ENCODE measurements at places on chromosomes 5 and 9. TPM values are rescaled to one million over a fixed set of nuclear protein-coding genes. Genes with fewer than 3 reads are reported as not detected.

DNA sequence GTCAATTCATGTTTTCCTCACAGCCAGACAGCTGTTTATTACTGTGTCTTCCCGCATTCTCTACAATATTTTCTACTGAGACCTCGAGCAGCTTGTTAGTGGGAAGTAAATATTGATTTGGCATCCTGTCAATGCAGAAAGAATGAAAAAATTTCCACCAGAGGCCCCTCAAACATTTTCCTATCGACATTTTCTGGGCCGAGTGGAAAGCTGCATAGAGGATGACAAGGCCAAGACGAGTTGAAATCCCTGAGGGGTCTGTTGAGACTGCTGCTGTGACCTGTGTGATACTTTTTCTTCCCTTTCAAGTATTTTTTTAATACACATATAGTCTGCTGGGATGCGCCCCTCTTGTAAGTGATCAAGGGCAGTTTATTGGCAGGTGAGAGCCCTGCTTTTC is 91.4 kb upstream of the SH3GL2 start:
- DNase-seq: no peak

DNA sequence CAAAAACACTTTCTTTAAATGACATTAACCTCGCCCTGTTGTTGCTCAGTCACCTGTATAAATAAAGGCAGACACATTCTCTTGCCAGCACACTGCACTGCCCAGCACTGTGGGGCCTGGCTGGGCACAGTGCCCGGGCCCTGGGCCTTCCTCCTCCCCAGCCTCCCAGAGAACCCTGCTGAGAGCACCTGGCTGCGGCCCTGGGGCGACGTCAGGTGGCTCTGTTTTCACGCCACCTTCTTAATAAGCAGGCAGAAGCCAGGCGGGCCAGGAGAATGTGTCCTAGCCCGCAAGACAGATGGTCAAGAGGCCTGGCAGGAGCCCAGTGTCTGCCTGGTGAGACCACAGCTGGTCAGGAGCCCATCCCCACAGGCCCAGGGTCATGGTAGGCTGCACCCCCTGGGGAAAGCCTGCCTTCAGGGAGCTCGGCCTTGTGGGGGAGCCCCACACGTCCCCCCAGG is 8.2 kb upstream of the AGPAT2 start:
- DNase-seq: no peak

DNA sequence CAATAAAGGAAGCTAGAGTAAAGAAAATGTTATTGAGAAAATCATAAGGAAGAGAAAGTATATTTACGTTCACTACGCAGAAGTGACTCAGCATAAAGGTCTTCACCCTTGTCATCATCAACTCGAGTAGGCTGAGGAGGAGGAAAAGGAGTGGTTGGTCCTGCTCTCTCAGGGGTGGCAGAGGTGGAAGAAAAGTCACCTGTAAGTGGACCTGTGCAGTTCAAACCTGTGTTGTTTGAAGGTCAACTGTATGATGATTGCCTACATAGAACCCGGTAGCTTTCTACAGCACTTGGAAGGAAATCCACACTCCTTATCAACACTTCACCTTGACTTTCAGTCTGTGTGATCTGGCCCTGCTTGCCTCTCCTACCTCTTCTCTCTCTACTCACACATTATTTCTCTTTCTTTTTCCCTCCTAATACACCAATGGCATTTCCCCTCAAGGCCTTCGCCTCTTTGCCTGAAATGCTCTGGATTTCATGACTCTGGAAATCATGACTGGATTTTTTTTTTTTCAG is 109.3 kb upstream of the CPEB4 start:
- DNase-seq: no peak

The PNPLA7 gene
- polyA plus RNA-seq: 19.9 TPM
